ENCODE measurements at places on chromosomes 11 and 22.

- DNase-seq = no peak
Measured at GRCh38 chr11:121525376-121525775, 72.6 kb upstream of the SORL1-AS1 start.

GRCh38 chr11:33695051-33695566 lies 5.5 kb downstream of the C11orf91 start:
- no peak for DNase-seq

DNA sequence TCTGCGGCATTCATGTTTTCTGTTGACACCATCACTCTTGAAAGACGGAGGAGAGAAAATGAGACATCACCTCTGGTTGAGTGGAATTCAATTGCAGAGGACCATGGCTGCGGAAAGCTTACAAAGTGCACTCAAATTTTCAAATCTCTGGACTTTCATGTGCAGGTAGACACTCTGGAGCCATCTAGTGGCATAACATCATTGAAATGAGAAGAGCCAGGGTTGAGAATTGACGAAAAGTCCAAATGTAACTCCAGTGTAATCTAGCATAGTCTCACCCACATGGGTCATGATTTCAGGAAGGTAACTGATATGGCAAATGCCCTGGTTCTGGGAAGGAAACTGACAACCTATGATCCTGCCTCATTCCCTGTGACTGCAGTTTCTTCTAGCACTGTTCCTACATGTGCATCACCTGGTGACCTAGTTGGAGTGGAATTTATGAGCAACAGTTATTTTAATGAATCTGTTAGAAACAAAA lies 687.8 kb downstream of the KCNA4 start:
- no peak for DNase-seq

- DNase-seq = no peak
Measured at GRCh38 chr22:28395920-28396753, 283.5 kb downstream of the TTC28 start.

DNA sequence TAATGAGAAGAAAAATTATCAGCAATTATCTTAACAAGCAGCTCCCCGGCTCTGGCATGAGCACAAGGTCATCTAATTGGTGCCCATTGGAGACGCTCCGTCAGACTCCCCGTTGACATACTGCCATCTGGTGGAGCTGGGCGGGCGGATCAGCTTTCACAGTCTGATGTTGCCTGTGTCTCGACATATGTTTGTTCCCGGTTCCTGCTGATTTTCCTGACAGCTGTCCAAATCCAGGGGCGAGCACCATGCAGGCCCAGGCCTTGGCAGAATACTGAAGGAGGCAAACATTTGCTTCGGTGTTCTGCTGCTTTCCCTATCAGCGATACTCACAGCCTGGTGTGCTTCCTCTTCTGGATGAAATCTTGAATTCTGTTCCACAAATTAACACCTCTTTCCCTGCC lies 43.8 kb upstream of the BARX2 start:
- DNase-seq = peak; percentile 44

GRCh38 chr11:81377418-81377817 lies 1356.2 kb downstream of the FAM181B start:
- DNase-seq = no peak

DNA sequence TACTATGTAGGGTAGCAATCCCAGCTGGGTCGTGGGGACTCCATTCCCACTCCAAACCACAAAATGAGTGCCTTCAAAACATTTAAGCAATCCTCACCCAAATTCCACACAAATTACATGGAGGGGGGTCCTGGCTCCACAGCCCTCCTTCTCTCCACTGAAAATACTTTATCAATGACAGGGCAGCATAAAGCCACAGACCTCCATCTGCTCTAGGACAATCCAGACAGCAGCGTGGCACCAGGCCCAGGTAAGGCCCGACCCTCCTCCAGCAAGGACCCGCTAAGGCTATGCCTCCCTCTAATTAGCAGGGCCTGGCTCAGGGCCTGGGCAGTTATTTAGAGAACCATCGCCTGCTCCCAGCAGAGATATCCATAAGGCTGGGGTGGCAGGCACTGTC lies at the start of gene PANX3:
Gene PANX3, plus strand, starts transcription at position 365 of the 400 bp plus-strand sequence. CDS start 129 bp downstream, outside the sequence.
- no peak for DNase-seq

DNA sequence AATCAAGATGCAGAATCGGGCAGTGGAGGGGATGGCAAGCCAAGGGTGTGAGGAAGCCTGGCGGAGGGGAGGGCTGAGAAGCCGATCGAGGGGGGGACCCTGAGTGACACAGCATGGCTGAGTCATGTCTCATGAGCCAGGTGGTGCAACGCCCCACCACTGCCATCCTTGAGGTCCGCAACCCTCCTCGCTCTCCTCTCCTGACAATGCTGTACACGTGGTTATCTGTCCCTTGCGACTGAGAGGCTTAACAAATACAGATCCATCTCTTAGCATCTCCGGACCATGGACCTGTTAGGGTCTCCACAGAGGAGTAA lies 14.2 kb downstream of the SLC22A12 start:
- DNase-seq = no peak

- DNase-seq = no peak
Measured at GRCh38 chr11:67644472-67645418, 5.2 kb upstream of the TBX10 start.

DNA sequence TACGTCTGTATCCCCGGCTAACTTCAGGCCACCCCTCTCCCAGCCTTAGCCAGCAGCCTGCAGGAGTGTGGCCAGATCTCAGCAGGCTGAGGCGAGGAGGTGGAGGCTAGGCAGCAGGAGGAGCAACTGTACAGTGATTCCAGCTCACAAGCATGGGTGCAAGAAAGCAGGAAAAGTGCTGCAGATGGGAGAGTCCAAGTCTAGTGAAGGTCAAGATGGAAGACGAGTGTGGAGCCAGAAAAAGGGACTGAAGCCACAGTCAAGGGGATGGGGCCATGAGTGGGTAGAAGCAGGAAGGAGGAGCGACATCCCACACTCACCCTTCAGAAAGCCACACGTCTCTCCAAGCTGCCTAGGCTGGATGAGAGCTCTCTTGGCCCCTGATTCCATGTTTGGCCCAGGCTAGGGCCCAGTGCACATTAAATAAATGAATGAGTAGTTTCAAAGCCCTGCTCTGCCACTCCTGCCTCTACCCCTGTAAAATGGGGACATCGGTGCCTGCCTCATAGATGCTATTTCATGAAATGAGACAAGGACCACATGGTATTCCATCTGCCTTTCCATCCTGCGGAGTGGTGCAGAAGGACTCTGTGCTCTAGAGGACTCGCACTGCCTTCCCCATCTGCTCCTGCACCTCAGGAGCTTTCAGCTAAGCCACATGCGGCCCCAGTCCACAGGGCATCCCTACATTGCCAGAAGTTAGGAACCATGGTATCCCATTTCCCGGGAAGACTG lies 2.9 kb downstream of the YDJC start:
- DNase-seq = no peak

- peak; percentile 85 for DNase-seq
Measured at GRCh38 chr11:111417011-111417765, 38.1 kb upstream of the POU2AF1 start.

- DNase-seq = peak; percentile 76
Measured at GRCh38 chr22:37229805-37230672, 14.0 kb downstream of the RAC2 start.

DNA sequence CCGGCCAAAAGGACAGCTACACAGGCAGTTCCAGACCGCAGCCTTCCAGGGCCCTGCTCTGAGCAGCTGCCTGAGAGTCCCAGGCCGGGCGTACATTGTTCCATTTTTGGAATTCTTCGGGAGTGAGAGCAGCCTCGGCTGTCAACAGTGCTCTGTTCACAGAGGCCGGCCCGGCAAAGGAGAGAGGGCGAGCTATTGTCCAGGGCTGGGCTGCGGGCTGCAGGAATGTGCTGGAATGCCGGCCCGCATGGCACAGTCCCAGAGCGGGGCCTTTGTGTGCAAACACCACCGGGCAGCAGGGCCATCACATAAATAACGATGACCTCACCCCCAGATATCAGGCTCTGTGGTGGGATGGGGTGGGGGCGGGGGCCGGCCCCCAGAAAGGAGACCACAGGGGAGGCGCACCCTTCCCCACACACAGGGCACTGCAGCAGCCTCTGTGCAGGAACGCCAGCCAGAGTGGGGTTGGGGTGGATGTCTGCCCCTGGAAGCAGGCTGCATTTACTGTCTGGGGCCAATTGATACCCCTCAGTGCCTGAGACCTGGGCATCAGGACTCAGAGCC lies 15.8 kb downstream of the LINC01488 start:
- no peak for DNase-seq

DNA sequence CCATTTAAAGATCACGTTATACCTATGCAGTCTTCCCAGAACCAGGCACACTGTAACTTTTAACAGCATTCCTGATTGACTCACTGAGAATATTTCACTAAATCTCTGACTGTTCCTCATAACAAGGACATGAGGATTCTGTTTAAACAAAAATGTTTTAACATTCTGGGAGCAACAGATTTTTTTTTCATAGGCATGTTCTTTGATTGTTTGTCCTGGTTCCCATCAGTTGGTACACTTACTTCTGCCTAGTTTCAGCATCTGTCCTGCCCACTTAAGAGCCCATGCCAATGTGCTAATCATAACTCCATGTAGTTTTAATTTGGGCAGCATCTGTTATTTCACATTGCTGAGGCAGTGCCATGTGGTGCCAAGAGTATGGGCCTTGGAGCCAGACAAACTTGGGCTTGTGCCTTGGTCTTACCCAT lies 138.5 kb upstream of the CTSC start:
- no peak for DNase-seq

GRCh38 chr11:67303132-67303834 lies at the start of gene SSH3:
Gene SSH3 (plus strand): TSS chr11:67303530. CDS start chr11:67303626, 96 bp downstream.
- DNase-seq = no peak

DNA sequence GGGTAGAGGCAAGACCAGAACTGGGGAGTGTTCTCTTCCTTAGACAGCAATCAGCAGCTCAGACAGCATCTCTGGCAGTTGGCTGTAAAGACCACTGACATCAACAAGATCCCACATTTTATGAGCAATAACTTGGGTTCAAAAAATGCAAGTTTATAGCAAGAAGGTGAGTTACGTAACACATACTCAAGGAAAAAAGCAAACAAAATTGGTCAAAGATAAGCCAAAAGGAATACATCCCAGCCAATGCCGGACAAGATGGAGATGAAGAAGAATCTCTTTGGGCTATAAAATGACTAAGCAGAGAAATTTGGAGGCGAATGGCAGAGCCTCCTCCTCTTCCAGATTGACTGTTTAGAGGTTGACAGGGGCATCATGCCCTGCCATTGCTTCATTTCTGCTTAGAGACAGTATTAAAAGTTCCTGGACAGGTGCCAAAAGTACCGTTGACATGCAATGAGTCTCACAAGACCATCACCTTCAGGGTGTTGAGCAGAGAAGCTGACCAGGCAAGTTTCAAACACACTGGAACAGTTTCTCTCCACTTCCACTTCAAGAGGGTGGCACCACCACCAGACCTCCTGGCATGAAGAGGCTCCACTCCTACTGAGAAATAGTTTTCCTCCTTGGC lies 55.9 kb downstream of the ENDOD1 start:
- no peak for DNase-seq

GRCh38 chr22:20057596-20058268 lies 22.3 kb upstream of the DGCR8 start:
- no peak for DNase-seq

- no peak for DNase-seq
Measured at GRCh38 chr11:23976426-23976825, 520.4 kb upstream of the LUZP2 start.

DNA sequence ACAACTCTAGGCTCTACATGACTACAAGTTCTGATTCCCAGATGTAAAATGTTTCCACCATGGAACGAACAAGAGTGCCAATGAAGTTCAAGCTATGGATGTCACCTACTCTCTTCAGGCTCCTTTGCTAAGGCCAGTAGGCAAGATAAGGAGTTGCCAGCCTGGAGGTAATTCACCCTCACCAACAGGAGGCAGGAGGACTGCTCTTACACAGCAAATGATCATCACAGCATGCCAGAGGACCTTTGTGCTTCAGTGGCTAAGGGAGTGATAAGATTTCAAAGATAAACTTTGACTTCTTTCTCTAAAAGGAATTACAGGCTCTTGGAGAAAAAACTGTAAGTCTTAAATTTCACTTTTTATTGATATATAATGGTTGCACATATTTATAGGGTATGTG lies 54.1 kb upstream of the SLC36A4 start:
- DNase-seq = no peak

- DNase-seq = no peak
Measured at GRCh38 chr22:19974935-19975706, 33.5 kb upstream of the TXNRD2 start.

DNA sequence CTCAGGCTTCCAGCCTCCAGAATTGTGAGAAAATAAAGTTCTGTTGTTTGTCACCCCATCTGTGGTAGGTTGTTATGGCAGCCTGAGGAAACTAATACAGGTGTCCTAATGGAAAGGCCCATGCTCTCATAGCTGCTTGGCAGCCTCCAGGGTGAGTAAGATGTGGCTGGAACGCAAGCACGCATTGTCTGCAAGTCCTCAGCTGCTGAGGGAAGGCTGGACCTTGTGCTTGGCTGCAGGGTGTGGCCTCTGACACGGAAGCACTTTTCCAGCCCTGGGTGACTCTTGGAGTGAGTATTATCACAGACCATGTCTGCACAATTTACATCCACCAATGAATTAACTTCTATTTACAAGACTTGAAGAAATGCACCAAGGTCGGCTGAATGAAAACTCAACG lies 44.4 kb upstream of the BARX2 start:
- no peak for DNase-seq
